Thymus (tissue), 14 donors: ENCODE measurements at places on chromosomes 11 and 22.

DNA sequence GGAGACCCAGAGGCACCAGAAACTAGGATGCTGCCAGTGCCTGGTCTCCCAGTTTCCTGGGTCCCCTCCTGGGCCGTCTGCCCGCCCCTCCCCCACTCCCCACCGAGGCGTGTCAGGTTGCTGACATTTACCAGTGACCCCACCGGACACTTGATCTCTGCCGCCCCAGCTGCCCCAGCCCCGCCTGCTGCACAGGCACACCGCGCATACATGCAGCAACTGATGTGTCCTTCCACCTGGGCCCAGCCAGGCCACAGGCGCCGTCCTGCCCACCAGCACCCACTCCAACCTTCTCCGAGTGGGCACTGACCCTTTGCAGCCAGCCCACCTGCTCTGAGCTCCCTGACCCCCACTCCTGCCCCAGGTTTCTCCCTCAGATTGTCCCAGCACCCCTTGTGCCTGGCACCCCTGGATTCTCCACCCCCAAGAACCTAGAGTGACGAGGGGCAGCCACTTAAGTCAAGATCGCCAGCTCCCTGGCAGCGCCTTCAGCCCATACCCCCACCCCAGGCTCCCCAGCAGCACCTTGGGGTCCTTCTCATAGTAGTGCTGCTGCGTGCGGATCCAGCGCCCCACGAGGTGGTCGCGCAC is 548 bp downstream of the PYGM start:
- no peak overlapping the region for H3K27ac ChIP-seq
- H3K36me3 ChIP-seq, result peaks cover 30% of the 10 kb centered on the region
- DNase-seq, result no peak
- H3K27me3 ChIP-seq, result no peaks in the 10 kb centered on the region
- peaks cover 6% of the 10 kb centered on the region for H3K4me1 ChIP-seq
- H3K4me3 ChIP-seq, result no peak overlapping the region

DNA sequence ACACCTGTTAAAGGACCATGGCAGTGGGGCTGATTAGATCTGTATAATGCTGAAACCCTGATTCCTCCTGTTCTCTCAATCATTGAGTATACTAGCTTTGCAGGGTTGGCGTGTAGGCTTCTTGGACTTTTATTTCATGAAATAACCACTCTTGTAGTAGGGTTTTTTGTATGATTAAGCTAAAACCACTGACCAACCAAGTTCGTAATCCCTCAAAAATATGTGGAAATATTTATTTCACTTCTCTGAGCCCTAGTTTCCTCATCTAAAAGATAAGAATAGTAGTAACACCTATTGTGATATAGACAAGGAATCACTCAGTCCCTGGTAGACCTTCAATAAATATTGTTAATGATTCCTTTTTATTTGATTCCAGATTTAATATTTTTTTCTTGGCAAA is 4.2 kb downstream of the API5 start:
- no peak overlapping the region for H3K27ac ChIP-seq
- H3K36me3 ChIP-seq, result peaks cover 12% of the 10 kb centered on the region
- no peak for DNase-seq

DNA sequence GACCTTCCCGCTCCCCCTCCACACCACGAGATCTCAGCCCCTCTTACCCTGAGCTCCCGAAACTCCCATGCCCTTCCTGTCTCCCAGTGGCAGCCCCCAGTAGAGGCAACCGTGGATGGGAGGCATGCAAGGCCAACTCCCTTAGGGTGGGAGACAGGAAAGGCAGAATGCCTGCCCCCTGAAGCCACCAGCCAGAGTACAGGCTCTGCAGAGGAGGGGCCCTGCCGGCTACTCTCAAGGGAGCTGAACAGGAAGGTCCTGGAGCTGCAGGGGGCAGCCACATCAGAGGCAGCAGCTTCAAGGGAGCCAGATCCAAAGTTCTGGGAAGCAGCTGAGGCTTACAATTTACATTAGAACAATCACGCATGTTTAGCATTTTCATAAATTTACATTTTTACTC is 38.3 kb downstream of the PDE2A start:
- DNase-seq, result no peak
- H3K4me3 ChIP-seq, result no peak overlapping the region
- peaks cover 7% of the 10 kb centered on the region for H3K27me3 ChIP-seq
- no peaks in the 10 kb centered on the region for H3K4me1 ChIP-seq
- no peaks in the 10 kb centered on the region for H3K36me3 ChIP-seq
- H3K27ac ChIP-seq, result no peak overlapping the region

DNA sequence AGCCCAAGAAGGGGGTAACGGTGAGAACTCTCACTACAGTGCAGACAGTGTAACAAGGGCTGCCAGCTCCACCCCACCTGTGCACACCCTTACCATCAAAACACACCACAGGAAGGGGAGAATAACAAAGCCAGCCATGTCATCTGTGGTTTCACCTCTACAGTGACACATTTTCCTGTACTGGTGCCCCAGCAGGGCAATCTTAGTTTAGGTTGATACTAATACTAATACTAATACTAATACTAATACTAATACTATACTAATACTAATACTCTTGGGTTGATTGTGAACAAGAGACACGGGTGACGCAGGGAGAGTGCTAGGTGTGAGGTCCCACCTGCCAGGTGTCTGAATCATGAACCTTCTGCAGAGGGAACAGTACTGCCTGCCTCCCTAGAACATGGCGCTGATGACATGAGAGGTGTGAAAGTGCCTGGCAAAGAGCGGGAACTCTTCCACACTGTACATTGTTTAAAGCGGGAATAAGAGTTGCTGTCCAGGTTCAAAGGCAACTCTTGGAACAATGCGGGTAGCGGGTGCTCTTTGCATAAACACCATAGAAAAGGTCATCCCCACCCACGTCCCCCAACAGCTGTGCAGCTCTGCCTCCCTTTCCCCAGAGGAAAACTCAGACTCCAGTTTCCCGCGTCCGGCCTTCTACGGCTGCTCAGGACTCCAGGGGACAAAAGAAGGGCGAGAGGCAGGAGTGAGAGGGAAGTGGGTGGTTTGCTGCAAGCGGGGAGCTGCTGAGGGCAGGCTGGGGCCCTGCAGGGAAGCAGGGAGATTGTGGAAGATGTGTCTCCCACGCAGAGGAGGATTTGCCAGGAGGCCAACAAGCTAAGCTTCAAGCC is 25.0 kb upstream of the TMPRSS4 start:
- no peaks in the 10 kb centered on the region for H3K27me3 ChIP-seq
- H3K36me3 ChIP-seq, result no peaks in the 10 kb centered on the region
- H3K4me3 ChIP-seq, result no peak overlapping the region
- peak; percentile 80 for DNase-seq
- H3K27ac ChIP-seq, result peak overlapping the region; percentile 49

DNA sequence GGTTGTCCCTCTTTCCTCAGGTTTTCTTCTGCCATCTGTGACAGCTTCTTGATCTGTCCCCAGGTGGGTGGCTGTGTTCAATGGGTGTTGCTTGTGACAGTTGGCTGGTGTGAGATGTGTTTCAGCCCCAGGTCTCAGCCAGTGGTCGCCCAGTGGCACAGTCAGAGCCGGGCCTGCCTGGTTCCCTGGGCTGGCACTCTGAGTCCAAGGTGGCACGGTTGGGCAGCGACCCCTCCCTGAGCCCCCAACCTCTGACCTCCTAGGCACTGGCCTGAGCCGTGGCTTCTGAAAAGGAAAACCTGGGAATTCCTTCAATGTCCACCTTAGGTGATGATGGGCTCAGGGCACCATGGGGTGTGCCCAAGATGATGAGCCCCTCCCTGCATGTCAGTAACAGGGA is 14.0 kb upstream of the PRODH start:
- H3K4me1 ChIP-seq, result no peaks in the 10 kb centered on the region
- H3K27me3 ChIP-seq, result peaks cover 14% of the 10 kb centered on the region
- no peak for DNase-seq
- H3K27ac ChIP-seq, result no peak overlapping the region
- no peaks in the 10 kb centered on the region for H3K36me3 ChIP-seq

DNA sequence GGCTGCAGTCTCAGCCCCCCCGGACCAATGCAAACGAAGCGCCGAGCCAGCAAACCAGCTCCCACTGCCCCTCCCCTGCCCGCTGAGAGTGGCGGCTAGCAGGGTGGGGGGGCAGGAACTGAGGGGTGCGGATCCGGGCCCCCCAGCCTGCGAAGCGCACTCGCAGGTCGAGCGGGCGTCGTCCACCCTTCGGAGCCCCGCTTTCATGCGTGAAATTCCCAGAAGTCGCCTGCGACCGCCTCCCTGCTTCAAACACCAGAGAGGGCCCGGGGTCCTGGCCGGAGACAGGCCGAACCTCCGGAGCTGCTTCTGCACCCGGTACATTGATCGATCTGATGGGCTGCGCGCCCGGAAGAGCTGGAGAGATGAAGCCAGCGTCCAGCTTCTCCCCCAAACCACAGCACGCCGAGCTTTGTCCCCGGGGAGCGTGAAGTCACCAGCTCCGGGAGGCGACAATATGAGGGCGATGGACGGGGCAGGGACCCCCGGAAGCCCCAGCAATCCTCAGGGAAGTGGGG is 646 bp upstream of the PATZ1 start:
- H3K4me1 ChIP-seq, result peaks cover 41% of the 10 kb centered on the region
- H3K4me3 ChIP-seq, result peak overlapping the region; percentile 86
- DNase-seq, result no peak
- H3K27ac ChIP-seq, result peak overlapping the region; percentile 94
- peaks cover 26% of the 10 kb centered on the region for H3K36me3 ChIP-seq

DNA sequence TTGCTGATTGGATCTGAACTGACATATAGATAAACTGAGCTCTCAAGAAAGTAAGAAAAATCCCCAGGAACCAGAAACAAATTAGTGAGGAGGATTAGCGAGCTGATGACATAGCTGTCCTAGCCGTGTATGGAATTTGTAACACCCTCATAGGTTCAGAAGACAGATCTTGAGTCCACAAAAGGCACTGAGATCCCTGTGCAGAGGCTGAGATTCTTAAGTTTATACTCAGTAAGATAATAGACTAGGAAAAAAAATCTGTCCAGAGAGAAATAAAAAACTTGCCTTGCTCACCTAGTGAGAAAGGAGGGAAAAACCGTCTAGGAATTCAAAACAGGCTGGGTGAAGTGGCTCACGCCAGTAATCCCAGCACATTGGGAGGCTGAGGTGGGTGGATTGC is 4.6 kb downstream of the NUMA1 start:
- peaks cover 13% of the 10 kb centered on the region for H3K36me3 ChIP-seq
- H3K4me1 ChIP-seq, result peaks cover 10% of the 10 kb centered on the region
- no peak overlapping the region for H3K27ac ChIP-seq
- H3K4me3 ChIP-seq, result no peak overlapping the region
- no peaks in the 10 kb centered on the region for H3K27me3 ChIP-seq

- H3K4me1 ChIP-seq, result no peaks in the 10 kb centered on the region
- DNase-seq, result no peak
- H3K4me3 ChIP-seq, result no peak overlapping the region
- peaks cover 78% of the 10 kb centered on the region for H3K27me3 ChIP-seq
These were observed 12.7 kb downstream of the DUSP8 start for GRCh38 chr11:1559111-1559951.

- H3K4me3 ChIP-seq, result no peak overlapping the region
- DNase-seq, result no peak
- H3K4me1 ChIP-seq, result no peaks in the 10 kb centered on the region
- H3K27me3 ChIP-seq, result peaks cover 2% of the 10 kb centered on the region
- H3K27ac ChIP-seq, result no peak overlapping the region
These were observed 174.5 kb downstream of the CEP164 start for GRCh38 chr11:117502015-117502778.

GRCh38 chr11:123719452-123719851 is 22.0 kb downstream of the ZNF202 start:
- no peak overlapping the region for H3K4me3 ChIP-seq
- H3K27ac ChIP-seq, result no peak overlapping the region
- peaks cover 6% of the 10 kb centered on the region for H3K36me3 ChIP-seq
- no peaks in the 10 kb centered on the region for H3K4me1 ChIP-seq
- no peaks in the 10 kb centered on the region for H3K27me3 ChIP-seq
- DNase-seq, result no peak

- no peaks in the 10 kb centered on the region for H3K27me3 ChIP-seq
- DNase-seq, result no peak
- no peaks in the 10 kb centered on the region for H3K4me1 ChIP-seq
- no peak overlapping the region for H3K27ac ChIP-seq
- H3K4me3 ChIP-seq, result no peak overlapping the region
These were observed 47.8 kb downstream of the SWAP70 start for GRCh38 chr11:9711454-9712307.

- H3K27me3 ChIP-seq, result no peaks in the 10 kb centered on the region
- no peak overlapping the region for H3K4me3 ChIP-seq
- DNase-seq, result no peak
These were observed 223.8 kb upstream of the DDI1 start for GRCh38 chr11:103812680-103813079.

DNA sequence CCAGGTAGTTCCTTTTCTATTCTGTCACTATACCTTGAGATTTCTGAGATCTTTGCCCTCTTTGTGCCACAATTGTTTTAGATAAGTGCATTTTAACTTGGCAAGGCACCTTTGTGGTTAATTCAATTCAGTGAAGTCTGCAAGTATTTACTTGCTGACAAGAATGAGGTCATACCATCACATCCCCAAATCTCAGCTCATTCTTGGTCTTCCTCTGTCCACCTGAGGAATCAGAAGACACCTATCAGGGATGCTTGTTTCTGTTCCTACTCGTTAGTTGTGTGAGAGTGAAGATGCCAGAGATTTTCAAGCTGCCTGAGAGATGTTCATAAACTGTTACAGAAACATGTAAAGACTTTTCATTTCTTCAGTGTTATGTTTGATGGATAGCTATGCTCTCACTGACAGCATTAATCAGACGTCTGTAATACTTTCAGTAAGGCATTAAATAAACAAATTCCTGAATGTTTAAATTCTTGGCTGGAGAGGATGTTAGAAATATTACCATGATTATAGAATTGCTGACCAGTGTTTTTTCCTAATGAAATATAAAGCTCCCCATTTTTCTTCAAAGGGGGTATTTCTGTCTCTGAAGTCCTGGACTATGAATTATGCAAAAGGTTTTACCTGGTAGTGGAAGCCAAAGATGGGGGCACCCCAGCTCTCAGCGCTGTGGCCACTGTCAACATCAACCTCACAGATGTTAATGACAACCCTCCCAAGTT is 135.0 kb upstream of the MTNR1B start:
- no peaks in the 10 kb centered on the region for H3K27me3 ChIP-seq
- H3K36me3 ChIP-seq, result no peaks in the 10 kb centered on the region
- H3K27ac ChIP-seq, result no peak overlapping the region
- peaks cover 11% of the 10 kb centered on the region for H3K4me1 ChIP-seq
- DNase-seq, result no peak

- no peak overlapping the region for H3K4me3 ChIP-seq
- H3K4me1 ChIP-seq, result no peaks in the 10 kb centered on the region
- no peaks in the 10 kb centered on the region for H3K27me3 ChIP-seq
- no peak overlapping the region for H3K27ac ChIP-seq
These were observed 8.3 kb upstream of the DLAT start for GRCh38 chr11:112016765-112017376.

DNA sequence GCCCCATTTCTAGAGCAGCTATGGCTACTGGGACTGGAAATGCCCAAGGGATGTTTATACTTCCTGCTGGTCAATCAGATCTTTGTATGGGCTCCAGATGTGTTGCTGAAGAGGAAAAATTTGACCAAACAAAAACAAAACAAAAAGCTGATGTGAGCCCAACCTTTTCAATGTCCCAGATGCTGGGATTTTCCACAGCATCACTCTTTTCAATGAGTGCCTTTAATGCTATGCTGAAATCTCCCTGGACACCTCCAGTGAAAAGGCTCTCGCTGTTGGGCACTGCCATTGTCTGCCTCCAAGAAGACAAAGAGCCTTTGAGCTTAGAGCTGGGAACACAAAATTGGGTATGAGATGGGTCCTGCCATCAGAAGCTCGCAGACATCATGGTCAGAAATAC is 671.9 kb downstream of the NTM start:
- H3K4me1 ChIP-seq, result no peaks in the 10 kb centered on the region
- H3K4me3 ChIP-seq, result no peak overlapping the region
- DNase-seq, result no peak
- no peak overlapping the region for H3K27ac ChIP-seq
